ENCODE measurements at places on chromosomes 3 and 15.

GRCh38 chr3:74463515-74463914, 150.9 kb downstream of the CNTN3 start:
- no peak for DNase-seq

DNA sequence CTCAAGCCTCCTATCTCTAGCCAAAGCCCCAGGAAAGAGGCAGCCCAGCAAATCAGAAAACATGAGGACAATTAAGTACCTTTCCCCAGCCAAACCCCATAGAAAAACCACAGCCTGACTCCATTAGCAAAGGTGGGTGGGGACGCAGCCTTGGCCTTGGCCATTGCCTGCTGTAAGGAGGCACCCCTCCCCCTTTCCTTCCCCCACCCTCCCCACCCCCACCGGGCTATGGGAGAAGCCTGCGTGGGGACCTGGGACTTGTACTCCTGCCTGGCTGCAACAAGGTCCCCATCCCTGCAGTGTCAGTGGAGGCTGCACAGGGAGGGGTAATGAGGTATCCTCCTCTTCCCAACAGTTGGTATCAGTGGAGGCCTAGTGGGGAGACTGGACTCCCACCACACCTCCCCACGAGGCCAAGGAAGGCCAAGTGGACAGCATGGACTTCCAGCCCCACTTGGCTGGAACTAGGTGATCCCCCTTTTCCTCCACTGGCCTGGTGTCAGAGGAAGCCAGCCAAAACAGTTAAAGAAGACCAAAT, 20.5 kb downstream of the PRR23E start:
- DNase-seq: no peak

DNA sequence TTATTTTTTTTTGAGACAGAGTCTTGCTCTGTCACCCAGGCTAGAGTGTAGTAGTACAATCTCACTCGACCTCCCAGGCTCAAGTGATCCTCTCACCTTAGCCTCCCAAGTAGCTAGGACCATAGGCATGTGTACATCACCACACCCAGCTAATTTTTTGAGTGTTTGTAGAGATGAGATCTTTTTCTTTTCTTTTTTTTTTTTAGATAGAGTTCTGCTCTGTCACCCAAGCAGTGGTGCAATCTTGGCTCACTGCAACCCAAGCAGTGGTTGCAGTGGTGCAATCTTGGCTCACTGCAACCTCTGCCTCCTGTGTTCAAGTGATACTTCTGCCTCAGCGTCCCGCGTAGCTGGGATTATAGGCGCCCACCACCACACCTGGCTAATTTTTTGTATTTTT, 5.2 kb downstream of the CEP97 start:
- DNase-seq: no peak

DNA sequence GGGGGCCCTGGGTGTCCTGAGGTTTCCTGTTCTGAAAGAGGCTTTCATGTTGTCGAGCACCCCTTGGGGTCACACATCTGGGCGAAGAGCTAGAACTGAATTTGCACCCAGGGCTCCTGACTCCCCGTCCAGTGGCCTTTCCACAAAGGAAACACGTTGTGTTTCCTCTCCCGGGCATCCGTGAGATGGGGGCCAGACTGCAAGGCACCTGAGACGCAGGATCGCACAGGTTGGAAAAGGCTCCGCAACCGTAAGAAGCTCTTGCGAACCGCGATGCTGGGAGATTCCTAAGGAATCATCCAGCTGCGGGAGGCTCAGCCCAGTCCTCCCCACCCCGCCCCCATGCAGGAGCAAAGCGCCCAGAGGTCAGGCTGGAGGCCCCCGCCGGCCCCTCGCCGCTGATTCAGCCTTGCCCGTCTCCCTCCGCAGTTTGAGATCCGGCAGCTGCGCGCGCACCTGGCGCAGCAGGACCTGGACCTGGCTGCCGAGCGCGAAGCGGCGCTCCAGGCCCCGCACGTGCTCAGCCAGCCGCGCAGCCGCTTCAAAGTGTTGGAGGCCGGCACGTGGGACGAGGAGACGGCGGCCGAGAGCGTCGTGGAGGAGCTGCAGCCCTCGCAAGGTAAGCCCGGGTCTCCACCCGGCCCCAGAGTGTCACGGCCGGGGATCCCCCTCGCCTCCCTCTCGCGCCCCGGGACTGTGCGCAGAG, 119.6 kb downstream of the ETFA start:
- DNase-seq: no peak

DNA sequence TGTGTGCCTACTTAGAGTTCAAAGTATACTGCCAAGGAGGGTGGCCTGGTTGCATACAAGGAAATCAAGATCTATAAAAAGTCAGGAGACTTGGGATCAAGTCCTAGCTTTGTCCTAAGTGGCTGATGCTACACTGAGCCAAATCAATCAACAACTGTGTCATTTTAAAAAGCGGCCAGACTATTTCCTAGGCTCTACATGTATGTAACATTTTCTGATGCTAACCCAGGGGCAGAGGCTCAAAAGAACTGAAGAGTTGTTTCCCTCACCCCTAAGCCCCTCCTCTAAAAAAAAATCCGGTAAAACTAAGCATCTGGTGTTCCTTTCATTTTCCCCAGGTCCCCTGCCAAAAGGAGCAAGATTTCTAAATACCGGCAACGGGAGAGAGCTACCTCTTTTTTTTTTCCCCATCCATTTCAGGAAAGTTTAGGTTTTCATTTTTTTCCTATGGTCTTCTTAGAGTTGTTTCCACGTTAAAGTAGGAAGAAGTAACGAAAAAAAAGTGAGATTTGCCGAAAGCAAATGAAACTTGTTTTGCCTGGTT, 18.8 kb upstream of the CHD2 start:
- no peak for DNase-seq

- no peak for DNase-seq
Observed at GRCh38 chr3:189902230-189903186, 218.2 kb downstream of the P3H2 start.

GRCh38 chr15:66167854-66168253, 85.7 kb downstream of the MEGF11 start:
- DNase-seq: no peak

DNA sequence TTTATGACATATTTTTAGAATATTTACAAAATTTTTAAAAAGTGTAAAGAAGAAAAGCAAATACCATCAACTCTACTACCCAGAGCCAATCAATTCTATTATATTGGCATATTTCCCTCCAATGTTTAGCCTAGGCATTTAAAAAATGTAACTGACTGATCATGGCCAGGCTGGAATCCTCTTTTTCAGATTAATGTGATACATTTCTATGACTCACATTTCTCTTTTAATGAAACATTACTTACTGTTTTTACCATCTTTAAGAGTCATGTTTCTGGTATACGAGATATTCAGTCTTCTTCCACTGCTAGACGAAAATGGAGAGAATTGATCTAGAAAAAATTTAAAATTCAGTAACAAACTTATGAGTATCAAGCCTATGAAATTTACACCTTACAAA, 53.4 kb upstream of the DCUN1D1 start:
- DNase-seq: no peak

DNA sequence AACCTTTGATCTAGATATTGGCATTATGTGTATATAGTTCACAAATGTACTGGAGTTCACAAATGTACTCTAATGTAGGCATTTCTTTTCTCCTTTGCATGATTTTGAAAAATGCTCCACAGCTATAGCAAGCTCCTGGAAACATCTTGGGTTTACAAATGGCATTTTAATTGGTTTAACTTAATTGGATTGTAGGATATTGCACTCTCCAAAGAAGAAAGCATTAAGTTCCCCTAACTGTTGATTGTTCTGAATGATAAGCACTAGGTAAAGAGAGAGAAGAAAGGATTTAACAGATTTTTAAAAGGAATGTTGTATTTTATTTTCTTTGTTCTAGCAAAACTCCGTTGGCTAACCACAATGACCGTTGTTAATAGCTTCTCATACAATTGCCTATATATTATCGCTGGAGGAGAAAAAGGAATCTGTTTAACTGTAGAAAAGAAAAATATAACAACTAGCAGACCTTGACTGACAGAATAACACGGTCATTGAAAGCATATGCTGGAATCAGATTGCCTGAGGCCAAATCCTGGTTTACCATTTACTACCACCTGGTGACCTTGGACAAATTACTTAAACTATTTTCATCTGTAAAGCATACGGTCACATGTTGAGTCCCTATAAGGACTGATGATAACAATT, 170.8 kb downstream of the PEX5L start:
- no peak for DNase-seq

- no peak for DNase-seq
Observed at GRCh38 chr15:73024168-73024567, 28.1 kb upstream of the NEO1 start.

- no peak for DNase-seq
Observed at GRCh38 chr3:67349551-67350174, 304.7 kb downstream of the SUCLG2 start.

DNA sequence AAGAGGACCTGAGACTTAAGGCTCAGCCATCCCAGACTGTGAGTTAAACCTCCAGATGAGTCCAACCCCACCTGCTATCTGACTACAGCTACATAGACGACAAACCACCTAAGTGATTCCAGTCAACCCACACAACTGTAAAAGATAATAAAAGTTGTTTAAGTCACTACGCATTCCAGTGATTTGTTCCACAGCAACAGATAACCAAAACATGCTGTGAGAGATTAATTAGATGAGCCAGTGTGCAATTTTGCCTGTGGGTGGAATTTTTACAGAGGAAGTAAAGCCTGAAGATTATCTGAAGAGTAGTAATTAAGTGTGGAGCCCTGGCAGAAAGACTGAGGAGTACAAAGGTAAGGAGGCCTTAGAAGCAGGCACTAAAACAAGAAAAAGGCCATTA, 5.4 kb downstream of the BTBD1 start:
- DNase-seq: no peak

DNA sequence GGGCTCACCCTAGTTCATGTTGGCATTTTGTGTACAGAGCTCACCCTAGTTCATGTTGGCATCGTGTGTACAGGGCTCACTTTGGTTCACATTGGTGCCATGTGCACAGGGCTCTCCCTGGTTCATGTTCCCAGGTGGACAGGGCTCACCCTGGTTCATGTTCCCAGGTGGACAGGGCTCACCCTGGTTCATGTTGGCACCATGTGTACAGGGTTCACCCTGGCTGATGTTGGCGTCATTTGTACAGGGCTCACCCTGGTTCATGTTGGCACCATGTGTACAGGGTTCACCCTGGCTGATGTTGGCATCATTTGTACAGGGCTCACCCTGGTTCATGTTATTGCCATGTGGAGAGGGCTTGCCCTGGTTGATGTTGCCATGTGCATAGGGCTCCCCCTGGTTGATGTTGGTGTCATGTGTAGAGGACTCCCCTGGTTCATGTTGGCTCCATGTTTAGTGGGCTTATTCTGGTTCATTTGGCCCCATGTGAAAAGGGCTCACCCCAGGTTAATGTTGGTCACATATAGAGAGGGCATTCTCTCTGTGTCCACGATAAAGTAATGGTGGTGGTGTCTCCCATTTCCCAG, 31.7 kb upstream of the NR2C2 start:
- no peak for DNase-seq

DNA sequence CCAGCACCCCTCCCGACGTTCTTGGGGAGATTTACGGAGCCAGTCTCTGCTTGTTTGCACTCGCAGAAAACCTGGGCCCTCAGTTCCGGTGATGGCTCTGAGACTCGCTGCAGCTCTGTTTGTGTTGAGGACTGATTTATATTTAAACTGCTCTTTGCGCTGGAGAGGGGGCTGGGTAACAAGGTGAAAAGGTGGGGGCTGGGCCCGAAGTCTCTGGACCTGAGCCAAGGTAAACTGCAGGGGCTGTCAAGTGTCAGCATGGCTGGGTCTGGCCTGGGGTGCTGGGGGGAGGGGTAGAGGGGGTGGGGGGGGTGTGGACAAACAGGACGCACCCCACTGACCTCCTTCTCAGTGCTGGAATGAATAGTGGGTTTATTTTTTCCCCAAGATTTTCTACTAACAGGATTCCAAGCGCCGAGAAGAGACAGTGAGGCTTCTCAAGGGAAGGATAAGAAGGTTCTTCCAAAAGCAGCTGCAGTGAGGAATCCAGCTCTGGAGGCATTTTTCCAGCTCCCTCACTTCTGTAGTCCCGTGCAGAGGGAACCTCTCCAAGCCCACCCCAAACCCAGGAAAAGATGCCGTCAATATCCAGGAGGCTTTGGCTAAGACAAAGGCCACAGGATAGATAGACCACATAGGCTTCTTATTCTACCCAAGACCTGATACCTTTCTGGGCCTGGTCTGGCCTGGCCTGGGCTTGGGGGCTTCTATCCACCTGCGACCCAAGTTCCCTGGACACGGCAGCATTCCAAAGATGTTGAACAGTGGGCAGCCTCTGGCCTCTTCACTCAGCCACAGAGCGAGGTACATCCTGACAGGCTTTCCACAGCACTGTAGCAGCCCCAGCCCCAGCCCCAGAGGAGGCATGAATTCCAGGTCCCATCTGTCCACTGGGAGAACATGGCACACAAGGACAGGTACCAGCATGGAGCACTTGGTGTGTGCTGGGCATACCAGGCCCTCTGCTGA, 938 bp upstream of the SLCO2A1 start:
- no peak for DNase-seq

GRCh38 chr3:123333401-123333800, 115.5 kb downstream of the ADCY5 start:
- DNase-seq: no peak

- DNase-seq: no peak
Observed at GRCh38 chr15:85354948-85355347, 25.5 kb upstream of the AKAP13 start.

DNA sequence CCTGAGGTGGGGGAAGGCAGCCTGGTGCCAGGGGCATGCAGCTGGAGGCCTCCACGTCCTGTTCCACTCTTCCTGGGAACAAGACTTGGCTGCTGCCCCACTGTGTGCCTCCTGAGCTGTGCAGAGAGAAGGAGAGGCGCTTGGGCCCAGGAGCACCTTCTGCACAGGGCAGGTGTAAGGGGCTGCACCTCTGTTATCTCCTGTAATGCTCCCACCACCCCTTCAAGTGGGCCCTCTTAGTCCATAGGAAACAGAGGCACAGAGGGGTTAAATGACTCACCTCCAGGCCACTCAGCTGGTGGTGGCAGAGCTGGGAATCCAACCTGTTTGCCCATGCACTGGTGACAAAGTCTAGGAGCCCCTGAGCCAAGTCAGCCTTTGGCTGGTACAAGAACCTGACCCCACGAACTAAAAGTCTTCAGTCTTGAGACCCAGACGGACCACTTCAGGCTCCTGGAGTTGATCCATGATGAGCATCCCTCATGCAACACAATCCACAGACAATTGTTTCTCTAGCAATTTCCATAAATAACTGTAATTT, 93.2 kb downstream of the IQSEC1 start:
- no peak for DNase-seq

GRCh38 chr3:129087138-129087702, 26.6 kb downstream of the GP9 start:
- no peak for DNase-seq

DNA sequence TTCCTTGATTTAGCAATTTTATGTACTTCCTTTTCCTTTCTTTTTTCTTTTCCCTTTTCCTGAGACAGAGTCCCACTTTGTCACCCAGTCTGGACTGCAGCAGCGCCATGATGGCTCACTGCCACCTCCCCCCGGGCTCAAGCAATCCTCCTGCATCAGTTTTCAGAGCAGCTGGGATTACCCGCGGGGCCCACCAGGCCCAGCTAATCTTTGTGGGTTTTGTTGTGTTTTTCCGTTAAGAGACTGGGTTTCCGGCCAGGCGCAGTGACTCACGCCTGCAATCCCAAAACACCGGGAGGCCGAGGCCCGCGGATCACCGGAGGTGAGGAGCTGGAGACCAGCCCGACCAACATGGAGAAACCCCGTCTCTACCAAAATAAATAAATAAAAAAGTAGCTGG, 17.7 kb downstream of the GOLGA8S start:
- no peak for DNase-seq

Measured in activated T-cell treated with anti-CD3 and anti-CD28 coated beads for 1 hour (primary cell).